ENCODE measurements at places on chromosomes 1 and 21. TPM values are rescaled to one million over a fixed set of nuclear protein-coding genes. Genes with fewer than 3 reads are reported as not detected.
A peak's percentile ranks its signal among the peaks of the same experiment; 100 is the strongest.

Gene MMP23B
- 15.0 TPM for total RNA-seq

Gene TMEM269
- total RNA-seq, result not detected

Gene LINGO4
- total RNA-seq, result not detected

Gene CDK18
- 4.6 TPM for total RNA-seq

Gene CLDN19
- 1.2 TPM for total RNA-seq

Gene MRPL24
- total RNA-seq, result 47.7 TPM

Gene RGS18
- total RNA-seq, result not detected

Gene TDRD10
- total RNA-seq, result not detected

Gene CFHR1
- not detected for total RNA-seq

Gene C1orf52
- 15.4 TPM for total RNA-seq

Gene AMPD1
- not detected for total RNA-seq

Gene PKLR
- total RNA-seq, result not detected

Gene MYOC
- total RNA-seq, result not detected

Gene HNRNPCL2
- not detected for total RNA-seq

GRCh38 chr1:37315371-37315846 lies 159.0 kb upstream of the ZC3H12A start:
- DNase-seq, result no peak

GRCh38 chr1:89699451-89699986 lies 66.6 kb downstream of the LRRC8C start:
- no peak for DNase-seq

GRCh38 chr1:61233121-61233660 lies 150.8 kb downstream of the NFIA start:
- DNase-seq, result peak; percentile 91

DNA sequence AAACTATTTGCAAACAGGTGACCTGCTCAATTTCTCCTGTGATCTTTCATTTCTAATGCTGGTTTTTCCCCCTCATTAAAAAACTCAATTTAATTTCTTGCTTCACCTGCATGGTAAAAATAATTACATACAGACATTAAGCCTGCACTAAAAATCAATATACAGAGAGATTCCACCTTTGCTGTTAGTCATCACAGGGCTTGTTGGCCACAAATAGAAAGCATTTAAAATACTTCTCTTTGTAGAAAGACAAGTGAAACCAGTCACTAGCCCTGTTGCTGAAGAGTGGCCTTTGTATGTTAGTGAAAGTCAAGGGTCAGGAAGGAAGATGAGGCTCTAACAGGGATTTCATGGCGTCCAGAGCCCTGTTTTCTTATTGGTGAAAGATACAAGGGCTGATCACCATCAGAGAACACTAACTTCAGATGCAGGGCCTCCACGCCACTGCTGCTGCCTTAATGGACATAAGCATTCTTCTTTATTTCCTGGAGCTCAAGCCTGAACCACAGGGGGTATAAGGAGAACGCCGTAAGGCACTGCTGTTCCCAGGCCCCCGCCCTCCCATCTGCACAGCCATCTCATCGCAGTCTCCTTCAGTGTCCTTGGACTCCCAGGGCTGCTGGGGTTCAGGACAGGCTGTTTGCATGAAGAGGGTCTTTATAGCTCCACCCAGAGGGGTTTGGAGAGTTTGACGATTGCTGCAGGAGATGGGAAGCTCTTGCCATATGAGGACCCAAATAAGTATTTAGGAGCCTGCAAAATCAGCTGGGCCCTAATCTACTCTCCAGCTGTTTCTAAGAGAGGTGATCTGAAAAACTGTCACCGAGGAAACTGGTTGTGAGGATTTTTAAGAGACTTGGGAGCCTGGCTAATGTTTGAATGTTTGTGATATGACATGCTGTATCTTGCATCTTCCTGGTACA lies 117.3 kb upstream of the IRF2BP2 start:
- DNase-seq, result no peak

- no peak for DNase-seq
Measured at GRCh38 chr1:214861615-214862014, 220.9 kb upstream of the KCNK2 start.

GRCh38 chr1:161772397-161772796 lies 6.3 kb downstream of the ATF6 start:
- no peak for DNase-seq

GRCh38 chr1:161484613-161485012 lies 20.6 kb upstream of the FCGR2A start:
- no peak for DNase-seq

DNA sequence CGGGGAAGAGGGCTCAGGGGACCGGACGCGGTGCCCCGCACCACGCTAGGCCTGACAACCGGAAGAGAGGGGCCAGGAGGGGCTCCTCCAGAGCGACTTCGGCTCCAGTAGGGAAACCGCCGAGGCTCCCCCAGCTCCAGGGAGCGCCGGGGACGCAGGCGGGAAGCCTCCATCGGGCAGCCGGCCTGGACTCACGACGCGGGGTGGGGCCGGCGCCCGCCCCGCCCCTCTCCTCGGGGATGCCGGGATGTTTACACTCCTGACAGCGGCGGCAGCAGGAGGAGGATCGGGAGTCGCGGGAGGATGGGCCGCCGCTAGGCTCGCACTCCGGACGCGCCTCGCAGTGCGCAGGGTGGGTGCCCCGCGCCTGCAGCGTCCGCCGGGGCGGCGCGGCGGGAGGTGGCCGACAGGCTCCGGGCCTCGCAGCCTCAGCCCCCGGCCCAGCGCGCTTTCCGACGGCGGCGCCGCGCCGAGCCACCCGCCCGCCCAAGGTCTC lies at the start of gene NEK7:
Gene NEK7 (plus strand): TSS at position 254 of the 496 bp plus-strand sequence. CDS start 75,583 bp downstream, outside the sequence.
- DNase-seq, result no peak

GRCh38 chr1:64000021-64000420 lies 203.4 kb upstream of the UBE2U start:
- DNase-seq, result no peak

GRCh38 chr1:170872663-170873062 lies 62.7 kb upstream of the MROH9 start:
- DNase-seq, result no peak

DNA sequence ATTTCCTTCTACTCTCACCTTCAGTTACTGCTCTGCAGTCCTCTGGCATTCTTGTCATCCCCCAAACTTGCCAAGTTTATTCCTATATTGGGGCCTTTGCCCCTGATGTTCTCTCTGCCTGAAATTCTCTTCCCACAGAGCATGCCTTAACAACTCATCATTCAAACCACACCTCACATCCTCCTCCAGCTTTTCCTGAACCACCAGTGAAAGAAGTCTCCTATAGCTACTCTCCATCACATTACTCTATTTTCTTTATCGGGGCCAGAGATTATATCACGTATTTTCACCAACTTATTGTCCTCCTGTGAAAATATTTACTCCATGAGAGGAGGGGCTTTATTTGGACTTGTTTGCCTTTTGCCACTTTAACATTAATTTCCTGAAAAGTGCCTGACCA lies 32.1 kb downstream of the EXTL2 start:
- no peak for DNase-seq

DNA sequence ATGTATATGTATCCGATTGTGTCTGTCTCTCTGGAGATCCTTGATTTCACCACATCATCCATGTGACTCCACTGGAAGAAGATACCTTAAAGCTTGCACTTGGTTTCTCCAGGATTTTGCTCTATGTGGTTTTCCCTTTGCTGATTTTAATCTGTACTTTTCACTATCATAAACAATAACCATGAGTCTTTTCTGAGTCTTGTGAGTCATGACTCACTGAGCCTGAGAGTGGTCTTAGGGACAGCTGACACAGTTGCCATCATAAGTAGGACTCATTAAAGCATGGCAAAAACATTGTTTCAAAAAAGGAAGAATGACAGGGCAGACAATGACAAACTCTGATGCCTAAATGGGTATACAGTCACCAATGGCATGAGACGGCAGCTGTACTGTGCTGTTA lies 226.2 kb downstream of the AKT3 start:
- DNase-seq, result no peak

- DNase-seq, result no peak
Measured at GRCh38 chr1:48246727-48247126, 24.2 kb downstream of the SLC5A9 start.

- DNase-seq, result no peak
Measured at GRCh38 chr1:153921803-153922075, 1.0 kb downstream of the GATAD2B start.

DNA sequence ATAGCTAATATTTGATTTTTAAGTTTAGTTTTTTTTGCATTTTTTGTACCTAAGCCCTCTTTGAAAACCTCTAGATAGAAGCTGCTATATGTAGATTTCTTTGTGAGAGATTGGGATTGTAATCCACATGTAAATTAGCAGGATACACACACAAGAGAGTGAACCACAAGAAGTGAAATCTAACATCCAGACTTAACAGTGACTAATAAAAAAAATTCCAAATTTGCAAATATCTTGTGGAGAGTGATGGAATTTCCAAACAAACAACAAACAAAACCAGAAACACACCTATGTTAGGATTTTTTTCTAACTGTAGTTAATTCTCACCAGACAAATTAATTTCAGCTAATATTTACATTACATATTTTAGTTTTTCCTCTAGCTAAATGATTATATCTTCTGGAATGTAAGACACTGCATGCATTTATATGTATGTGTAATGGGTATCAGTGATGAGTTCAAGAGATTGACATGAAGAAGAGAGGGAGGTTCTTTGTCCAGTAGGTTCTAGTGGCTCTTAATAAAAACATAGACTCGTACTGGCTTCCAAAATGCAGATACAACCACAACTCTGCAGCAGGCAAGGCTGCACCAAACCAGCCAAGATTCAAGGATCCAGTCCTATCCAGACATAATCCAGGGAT lies 12.8 kb downstream of the CLDN17 start:
- DNase-seq, result no peak

- no peak for DNase-seq
Measured at GRCh38 chr1:69320757-69321211, 246.9 kb upstream of the LRRC7 start.

- DNase-seq, result no peak
Measured at GRCh38 chr1:20633190-20634064, at the start of gene PINK1. Gene PINK1, plus strand, starts transcription at chr1:20633458. Its CDS starts 91 bp downstream, at chr1:20633549.

GRCh38 chr1:48616710-48617109 lies 144.7 kb upstream of the SPATA6 start:
- DNase-seq, result no peak

DNA sequence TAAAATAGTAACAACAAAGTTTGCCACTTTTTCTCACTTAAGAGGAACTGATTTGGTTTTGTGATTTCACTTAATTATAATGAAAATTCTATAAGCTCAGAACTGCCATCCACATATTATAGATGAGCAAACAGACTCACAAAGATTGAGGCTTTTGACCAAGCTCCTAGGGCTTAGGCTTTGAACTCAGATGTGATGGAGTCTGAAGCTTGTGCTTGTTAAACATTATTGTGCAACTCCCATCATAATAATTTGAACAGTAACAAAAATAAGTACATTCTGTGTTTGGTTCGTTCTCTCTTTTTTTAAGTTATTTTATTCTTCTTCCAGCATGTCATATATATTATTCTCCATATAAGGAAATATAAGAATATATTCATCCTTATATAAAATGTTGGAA lies 403.4 kb downstream of the PTPRC start:
- no peak for DNase-seq

GRCh38 chr1:36536727-36537126 lies 54.0 kb upstream of the CSF3R start:
- DNase-seq, result no peak

GRCh38 chr1:214107322-214108096 lies 119.7 kb downstream of the PROX1 start:
- DNase-seq, result no peak

DNA sequence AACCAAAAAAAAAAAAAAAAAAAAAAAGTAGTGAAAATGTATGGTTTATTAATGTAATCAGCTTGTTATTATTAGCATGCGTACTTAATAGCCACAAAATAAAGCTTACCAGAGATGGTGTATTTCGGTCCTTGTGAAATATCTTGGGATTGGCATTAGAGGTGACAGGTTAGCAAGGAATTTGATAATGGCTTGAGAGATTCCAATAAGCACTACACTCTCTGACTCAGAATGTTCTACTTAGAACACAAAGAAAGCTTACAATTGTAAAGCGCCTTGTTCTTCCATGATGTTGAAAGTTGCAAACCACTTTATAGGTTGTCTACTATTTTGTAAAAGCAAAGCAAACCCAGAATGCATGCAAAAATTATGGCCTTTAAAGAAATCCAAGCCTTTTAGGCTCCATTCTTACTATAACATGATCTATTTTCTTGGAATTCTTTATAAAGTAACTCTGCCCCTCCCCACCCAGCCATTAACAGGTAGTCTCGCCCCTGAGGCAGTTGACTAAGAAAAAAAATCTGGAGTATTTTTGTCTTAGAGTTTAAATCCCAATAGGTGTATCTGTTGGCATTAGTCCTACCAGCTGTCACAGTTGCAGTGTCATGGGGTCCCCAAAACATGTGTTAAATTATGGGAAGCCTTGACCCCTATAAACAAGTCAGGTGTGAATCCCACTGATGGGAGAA lies 129.2 kb downstream of the DHRS3 start:
- DNase-seq, result peak; percentile 29

GRCh38 chr1:233664253-233664652 lies 50.3 kb downstream of the KCNK1 start:
- no peak for DNase-seq

- no peak for DNase-seq
Measured at GRCh38 chr1:90724926-90725656, 8.0 kb upstream of the BARHL2 start.

Data from epithelial cell of proximal tubule (primary cell).